ENCODE measurements at places on chromosomes 3 and 15.

GRCh38 chr3:59079962-59080361 lies 30.1 kb upstream of the CFAP20DC start:
- no peak for DNase-seq

- DNase-seq: no peak
These were observed 2.4 kb upstream of the ADGRG7 start for GRCh38 chr3:100606894-100607512.

DNA sequence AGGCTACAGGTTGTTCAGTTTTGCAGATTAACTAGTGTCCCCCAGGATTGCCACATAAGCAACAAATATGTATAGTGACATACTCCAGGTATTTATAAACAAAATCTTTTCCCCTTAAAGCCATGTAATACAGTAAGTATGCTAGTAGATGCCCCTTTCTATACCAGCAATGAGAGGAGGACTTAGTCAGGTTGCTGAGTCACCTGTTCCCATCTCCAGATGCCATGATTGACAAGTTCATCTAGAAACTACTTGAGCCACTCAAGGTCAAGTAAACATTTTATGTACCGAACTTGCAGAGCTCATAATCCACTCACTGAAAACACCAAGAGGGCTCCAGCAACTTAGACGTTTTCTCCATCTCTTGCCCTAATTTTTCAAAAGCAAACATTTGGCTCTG lies 18.2 kb downstream of the SLC9A9 start:
- no peak for DNase-seq

DNA sequence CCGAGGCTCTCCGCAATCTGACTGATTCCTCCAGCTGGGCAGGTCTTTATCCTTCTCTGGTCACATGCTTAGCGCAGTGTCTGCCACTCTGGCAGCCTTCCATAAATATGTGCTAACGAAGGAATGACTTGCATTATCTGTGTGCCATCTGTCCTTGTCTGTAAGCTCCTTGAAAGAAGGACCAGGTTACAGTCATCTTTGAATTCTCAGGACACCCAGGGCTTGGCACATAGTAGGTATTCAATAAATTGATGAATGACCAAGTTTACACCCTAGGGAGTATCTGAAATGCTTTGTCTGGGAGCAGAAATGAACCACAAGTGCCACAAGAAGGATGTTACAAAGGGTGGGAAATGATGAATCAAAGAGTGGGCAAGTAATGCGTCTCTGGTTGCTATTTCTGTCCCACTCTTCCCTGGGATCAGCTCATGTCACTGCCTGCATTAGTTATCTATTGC lies 16.5 kb upstream of the FAM3D start:
- no peak for DNase-seq

DNA sequence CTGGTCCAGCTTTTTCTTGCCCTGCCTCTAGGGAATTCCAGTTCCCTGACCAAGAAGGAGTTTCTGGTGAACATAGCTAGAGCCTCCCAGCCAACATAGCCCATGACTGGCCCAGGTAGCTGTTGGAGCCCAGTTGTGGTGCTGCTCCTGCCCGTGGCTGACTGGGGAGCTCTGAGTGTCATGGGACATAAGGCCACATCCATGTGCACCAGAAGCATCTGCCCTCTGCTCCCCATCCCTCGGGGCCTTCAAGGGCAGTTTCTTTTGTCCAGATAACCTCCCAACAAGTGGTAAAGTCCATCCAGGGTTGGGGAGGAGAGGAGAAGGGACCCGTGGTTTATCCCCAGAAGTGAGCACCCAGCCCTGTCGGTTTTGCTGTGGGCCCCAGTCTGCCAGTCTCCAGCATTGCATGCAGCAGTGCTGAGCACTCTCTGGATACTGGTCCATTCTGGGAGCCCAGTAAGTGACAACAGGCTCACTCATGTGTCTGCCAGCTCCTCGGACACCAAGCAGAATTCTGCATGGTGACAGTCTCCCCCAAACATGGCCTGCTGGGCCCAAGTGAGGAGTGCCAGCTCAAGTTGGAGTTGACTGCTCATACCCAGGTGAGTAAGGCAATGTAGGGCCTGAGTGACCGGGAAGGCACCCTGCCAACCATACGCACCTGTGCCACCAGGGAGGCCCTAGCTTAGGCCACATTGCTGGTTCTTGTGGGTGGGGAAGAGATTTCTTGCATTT lies 28.8 kb downstream of the ACAA1 start:
- DNase-seq: no peak

GRCh38 chr15:33398555-33398954 lies 87.8 kb downstream of the RYR3 start:
- no peak for DNase-seq

GRCh38 chr3:44130249-44130648 lies 111.4 kb upstream of the TOPAZ1 start:
- DNase-seq: no peak

DNA sequence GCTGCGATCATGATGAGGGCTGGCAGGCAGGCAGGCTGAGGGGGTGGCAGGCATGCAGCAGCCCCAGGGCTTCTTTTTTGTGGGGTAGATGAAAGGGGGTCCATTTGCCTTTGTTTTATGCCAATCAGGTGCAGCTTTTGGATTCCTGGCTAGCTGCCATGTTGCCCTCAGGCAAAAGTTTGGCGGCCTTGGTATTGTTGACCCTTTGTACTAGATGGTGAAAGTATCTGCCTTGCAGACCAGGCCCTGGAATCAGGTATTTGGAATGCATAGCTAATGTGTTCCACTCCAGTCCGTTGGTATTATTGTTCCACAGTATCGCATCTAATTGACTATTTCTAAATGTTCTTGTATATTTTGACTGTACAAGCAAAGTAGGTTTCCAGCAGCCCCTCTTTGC lies 35.0 kb downstream of the EEFSEC start:
- peak; percentile 23 for DNase-seq

- no peak for DNase-seq
These were observed 136.4 kb upstream of the IL12A start for GRCh38 chr3:159852266-159852665.

DNA sequence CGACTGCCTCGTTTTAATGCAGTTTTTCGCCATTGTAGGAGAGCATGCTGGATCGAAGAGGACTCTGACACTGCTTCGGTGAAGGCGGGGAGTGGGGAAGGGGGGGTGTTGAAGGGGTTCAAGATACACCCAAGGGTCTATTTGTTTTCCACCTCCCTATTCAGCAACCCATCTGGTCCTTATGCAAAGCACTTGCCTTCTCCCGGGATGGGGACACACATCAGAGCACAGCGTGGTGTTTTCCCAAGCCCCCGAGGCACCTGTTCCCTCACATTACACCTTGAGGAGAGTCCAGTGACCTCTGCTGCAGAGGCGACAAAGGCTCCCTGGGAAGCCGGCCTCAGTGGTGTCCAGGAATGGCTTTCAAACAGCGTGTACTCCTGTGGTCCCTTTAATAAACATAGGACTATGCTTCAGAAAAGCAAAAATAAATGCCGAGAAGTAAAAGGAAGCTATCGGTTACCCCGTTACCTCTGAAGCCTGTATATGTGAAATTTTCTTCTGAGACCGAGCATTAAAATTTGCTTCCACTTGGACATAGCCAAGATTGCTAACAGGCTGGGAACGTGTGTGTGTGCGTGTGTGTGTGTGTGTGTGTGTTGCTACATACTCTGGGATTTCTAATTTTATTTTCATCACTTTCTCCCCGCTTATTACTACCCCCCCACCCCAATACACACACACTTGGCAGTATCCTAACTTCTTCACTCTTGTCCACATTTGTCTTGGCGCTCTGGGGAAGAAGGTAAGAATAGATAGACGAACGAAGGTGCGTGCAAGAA lies 53.2 kb downstream of the CCDC54 start:
- DNase-seq: no peak

GRCh38 chr3:164476631-164477030 lies 601.7 kb downstream of the SI start:
- DNase-seq: no peak

GRCh38 chr3:101574388-101575112 lies 570 bp downstream of the PCNP start:
- no peak for DNase-seq

Data from epithelial cell of proximal tubule (primary cell).